Endodermal cell (in vitro differentiated cells): ENCODE measurements at places on chromosomes 6 and 20. TPM values are rescaled to one million over a fixed set of nuclear protein-coding genes. Genes with fewer than 3 reads are reported as not detected.
A peak's percentile ranks its signal among the peaks of the same experiment; 100 is the strongest.

DNA sequence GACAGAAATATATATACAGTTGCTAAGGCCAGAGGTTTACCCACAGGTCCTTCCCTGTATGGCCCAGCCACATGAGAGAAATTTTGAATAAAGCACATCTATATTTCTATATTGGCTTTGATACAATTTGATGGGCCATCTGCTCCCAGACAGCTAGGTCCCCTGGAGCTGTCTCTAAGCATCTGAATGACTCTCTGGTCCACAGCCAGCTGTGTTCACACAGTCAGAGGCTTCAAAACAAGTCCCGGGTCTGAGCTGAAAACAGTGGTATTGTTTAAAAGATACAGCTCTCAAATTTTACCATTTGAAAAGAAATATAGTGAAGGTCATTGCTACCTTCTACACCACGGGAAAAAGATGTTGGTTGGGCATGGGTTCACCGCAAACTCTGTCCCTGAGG is 161.1 kb downstream of the SLC35B3 start:
- peaks cover under 1% of the 10 kb centered on the region for H3K27me3 ChIP-seq
- H3K4me1 ChIP-seq = peaks cover 9% of the 10 kb centered on the region
- H3K36me3 ChIP-seq = no peaks in the 10 kb centered on the region
- H3K27ac ChIP-seq = no peak overlapping the region

DNA sequence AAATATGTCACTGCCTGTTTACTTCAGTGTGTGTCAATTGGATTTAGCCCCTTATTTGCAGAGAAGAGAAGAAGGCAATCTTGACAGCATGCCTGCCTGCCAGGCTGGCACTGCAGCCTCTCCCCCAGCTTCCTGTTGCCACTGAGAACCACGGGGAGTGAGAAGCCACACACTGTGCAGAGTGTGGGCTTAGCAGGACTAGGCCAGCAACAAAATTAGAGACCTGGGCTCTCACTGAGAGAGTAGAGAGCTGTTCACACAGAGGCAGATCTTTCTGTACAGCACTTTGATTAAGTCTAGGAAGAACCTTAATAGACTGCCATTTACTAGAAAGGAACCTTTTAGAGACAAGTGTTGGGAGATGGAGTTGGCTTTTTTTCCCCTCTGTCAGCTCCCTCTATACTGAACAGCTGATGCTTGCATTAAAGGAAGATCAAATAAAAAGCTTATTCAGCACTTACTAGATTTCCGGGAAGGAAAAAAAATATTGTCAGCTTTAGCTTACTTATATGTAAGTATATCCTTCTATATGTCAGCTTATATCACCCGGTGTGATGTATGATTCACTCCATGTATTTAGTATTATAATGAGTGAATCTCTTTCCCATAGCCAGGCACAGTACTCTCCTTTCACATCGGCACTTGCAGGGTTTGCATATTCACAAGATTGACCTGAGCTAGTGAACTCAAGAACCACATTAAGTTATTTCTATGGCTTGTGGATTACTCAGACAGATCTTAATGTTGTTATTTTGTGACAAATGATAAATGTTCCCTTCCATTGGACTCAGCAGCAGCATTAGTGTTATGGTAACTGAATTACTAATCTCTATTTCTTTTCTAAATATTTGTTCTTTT is 851.0 kb upstream of the EPHA7 start:
- H3K36me3 ChIP-seq = no peaks in the 10 kb centered on the region
- H3K27ac ChIP-seq = no peak overlapping the region
- no peak overlapping the region for H3K4me3 ChIP-seq
- DNase-seq = peak; percentile 73

DNA sequence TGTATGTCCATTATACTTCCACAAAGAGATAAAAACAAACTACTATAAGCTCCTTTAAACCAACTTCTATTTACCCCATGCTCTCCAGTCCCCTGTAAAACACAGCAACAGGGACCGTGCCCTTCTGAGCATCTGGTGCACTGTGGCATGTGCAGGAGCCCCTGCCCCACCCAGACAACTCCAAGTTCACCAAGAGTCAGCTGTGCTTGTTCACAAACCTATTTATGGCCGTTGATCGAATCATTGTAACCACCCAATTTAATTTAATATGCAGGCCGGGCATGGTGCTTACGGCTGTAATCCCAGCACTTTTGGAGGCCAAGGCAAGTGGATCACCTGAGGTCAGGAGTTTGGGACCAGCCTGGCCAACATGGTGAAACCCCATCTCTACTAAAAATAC is 13.7 kb upstream of the BLCAP start:
- H3K4me3 ChIP-seq = no peak overlapping the region
- no peaks in the 10 kb centered on the region for H3K4me1 ChIP-seq
- H3K27me3 ChIP-seq = no peaks in the 10 kb centered on the region
- DNase-seq = no peak

DNA sequence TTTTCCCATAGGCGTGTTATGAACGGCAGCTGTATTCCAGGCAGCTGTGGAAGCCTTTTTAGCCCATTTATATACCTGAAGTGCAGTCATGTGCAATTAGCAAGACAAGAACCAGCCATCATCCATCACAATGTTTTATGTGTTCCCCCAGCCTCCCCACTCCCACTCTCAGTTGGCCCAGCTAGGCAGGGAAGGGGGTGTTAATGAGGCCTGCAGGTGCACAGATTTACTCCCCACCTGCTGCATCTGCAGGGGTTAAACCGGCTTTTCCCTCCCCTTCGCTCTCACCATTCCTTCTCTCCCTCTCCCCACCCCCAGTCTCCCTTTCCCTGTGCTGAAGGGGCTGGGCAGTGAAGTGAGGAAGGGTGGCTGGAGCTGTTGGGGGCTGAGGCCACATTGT is 149.8 kb upstream of the AKAP12 start:
- peaks cover 32% of the 10 kb centered on the region for H3K36me3 ChIP-seq
- no peak overlapping the region for H3K27ac ChIP-seq
- no peak overlapping the region for H3K4me3 ChIP-seq
- no peaks in the 10 kb centered on the region for H3K4me1 ChIP-seq

DNA sequence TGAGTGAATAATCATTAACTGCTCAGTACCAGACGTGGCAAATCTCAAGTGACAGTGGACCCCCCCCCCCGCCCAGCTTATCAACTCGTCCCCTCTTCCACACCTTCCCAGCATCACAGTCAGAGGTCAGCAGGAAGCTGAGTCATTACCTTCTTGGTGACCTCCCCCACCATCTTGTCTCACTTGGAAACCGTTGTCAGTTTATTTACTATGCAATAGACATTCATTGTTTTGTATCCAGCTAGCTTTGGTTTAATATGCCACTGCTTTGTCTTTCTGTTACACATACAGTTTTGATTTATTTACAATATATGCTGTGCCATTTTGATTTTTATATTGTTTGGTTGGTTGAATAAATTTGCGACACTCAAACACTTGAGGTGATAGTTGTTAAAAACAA is 158.1 kb downstream of the QKI start:
- H3K4me1 ChIP-seq = no peaks in the 10 kb centered on the region
- peak; percentile 82 for DNase-seq
- H3K4me3 ChIP-seq = no peak overlapping the region
- H3K36me3 ChIP-seq = peaks cover 24% of the 10 kb centered on the region
- no peak overlapping the region for H3K27ac ChIP-seq
- H3K27me3 ChIP-seq = no peaks in the 10 kb centered on the region

DNA sequence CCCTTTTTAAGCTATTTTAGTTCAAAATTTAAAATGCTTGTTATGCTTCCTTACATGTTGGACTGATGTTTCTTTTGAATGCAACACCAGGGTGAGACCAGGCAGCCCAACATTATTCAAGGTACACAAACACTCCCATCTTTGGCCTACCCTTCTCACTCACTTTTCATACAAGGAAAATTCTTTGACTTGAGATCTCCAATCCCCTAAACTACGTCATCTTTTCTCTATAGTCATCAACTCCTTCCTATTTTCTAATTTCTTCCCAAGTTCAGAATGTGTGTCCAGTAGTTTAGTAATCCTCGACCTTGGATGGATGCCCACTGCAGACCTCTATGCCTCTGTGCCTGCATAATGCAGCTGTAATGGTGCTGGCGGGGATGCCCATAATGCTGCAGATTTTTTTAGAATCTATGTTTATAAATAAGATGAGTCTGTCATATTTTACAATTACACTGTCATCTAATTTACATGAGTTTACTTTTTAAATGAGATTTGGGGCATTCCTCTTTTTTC is 108.7 kb downstream of the ID4 start:
- no peak for DNase-seq
- H3K4me1 ChIP-seq = no peaks in the 10 kb centered on the region
- no peak overlapping the region for H3K27ac ChIP-seq
- no peaks in the 10 kb centered on the region for H3K36me3 ChIP-seq

- peak overlapping the region; percentile 2 for H3K4me3 ChIP-seq
- no peaks in the 10 kb centered on the region for H3K4me1 ChIP-seq
- H3K36me3 ChIP-seq = no peaks in the 10 kb centered on the region
- no peak overlapping the region for H3K27ac ChIP-seq
- no peak for DNase-seq
Measured at GRCh38 chr6:89071036-89071435, 9.5 kb upstream of the PNRC1 start.

DNA sequence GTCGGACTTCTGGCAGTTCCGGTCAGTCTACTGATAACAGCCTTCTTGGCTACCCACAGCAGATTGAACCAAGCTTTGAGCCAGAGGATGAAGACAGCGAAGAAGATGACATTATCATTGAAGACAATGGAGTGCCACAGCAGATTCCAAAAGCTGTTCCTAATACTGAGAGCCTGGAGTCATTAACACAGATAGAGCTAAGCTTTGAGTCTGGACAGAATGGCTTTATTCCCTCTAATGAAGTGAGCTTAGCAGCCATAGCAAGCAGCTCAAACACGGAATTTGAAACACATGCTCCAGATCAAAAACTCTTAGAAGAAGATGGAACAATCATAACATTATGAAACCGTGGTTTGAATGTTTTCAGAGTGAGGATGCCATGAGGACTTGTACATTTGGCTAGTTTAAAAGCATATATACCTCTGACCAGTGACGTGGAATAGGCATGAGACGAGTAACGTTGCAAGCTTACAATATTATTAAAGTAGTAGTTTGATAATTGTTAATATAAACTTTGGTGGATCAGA is 18.8 kb downstream of the PARD6B start:
- H3K27ac ChIP-seq = no peak overlapping the region
- no peaks in the 10 kb centered on the region for H3K4me1 ChIP-seq
- peak; percentile 13 for DNase-seq
- no peak overlapping the region for H3K4me3 ChIP-seq
- H3K36me3 ChIP-seq = peaks cover 59% of the 10 kb centered on the region
- no peaks in the 10 kb centered on the region for H3K27me3 ChIP-seq

DNA sequence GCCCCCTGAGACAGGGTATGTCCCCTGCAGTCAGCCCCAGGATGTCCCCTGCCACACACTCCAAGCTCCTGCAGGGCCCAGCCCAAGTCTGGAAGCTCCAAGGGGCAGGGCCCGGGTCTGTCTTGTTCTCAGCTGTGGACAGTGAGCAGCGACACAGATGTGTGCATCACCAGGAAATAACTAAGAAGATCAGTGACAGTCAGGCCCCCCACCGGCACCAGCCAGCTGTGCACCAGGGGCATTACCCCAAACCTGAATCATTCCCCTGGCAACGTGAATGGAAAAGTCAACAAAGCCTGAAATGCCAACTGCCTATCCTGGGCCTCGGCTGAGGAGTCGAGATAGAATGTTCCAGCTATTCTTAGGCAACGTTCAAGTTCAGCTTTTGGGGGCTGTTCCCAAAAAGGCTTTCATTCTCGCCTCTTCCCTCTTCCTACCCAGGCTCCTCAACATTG is 105.0 kb downstream of the PREX1 start:
- peak overlapping the region; percentile 18 for H3K27ac ChIP-seq
- no peaks in the 10 kb centered on the region for H3K27me3 ChIP-seq
- no peak overlapping the region for H3K4me3 ChIP-seq
- peaks cover 60% of the 10 kb centered on the region for H3K36me3 ChIP-seq
- peaks cover 10% of the 10 kb centered on the region for H3K4me1 ChIP-seq

GRCh38 chr20:210809-211502 is 16.1 kb upstream of the DEFB129 start:
- H3K27ac ChIP-seq = no peak overlapping the region
- H3K27me3 ChIP-seq = peaks cover 72% of the 10 kb centered on the region
- no peak overlapping the region for H3K4me3 ChIP-seq

DNA sequence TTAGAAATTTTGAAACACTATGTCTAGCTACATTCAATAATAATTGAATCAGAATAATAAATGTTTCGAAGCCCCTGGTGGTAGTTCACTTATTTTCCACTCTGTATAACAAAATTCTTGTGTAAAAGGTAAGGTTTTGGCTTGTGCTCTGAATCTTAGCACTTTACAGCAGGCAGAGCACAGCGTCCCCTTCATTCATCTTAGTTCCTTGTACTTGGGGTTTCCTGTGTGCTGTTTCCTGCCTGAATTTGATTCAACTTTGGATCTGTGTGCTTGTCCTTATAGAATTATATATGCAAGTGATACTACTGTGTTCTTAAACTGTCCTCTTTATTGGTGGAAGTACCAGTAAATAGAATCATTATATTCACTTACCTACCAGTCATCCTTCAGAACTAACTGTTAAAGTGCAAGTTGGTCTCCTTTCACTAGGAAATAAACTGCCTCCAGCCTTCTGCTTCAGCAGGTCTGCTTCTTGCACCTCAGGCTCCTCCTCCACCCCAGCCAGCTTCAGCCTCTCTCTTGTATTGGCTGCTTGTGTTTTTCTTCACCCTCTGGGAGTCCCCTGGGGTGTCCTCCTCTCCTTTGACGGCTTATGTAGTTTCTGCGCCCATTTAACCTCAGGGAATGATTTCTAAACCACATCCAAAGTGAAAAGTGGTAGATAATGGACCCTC is 28.8 kb upstream of the TULP4 start:
- H3K4me3 ChIP-seq = no peak overlapping the region
- peak; percentile 79 for DNase-seq
- no peaks in the 10 kb centered on the region for H3K4me1 ChIP-seq

- DNase-seq = peak; percentile 21
- no peaks in the 10 kb centered on the region for H3K36me3 ChIP-seq
- H3K4me1 ChIP-seq = peaks cover 56% of the 10 kb centered on the region
- peak overlapping the region; percentile 56 for H3K4me3 ChIP-seq
Measured at GRCh38 chr6:15401120-15401519, 155.3 kb downstream of the JARID2 start.

- H3K27ac ChIP-seq = no peak overlapping the region
- no peaks in the 10 kb centered on the region for H3K27me3 ChIP-seq
- H3K4me1 ChIP-seq = peaks cover 9% of the 10 kb centered on the region
Measured at GRCh38 chr20:6061544-6061943, 7.7 kb upstream of the LRRN4 start.

DNA sequence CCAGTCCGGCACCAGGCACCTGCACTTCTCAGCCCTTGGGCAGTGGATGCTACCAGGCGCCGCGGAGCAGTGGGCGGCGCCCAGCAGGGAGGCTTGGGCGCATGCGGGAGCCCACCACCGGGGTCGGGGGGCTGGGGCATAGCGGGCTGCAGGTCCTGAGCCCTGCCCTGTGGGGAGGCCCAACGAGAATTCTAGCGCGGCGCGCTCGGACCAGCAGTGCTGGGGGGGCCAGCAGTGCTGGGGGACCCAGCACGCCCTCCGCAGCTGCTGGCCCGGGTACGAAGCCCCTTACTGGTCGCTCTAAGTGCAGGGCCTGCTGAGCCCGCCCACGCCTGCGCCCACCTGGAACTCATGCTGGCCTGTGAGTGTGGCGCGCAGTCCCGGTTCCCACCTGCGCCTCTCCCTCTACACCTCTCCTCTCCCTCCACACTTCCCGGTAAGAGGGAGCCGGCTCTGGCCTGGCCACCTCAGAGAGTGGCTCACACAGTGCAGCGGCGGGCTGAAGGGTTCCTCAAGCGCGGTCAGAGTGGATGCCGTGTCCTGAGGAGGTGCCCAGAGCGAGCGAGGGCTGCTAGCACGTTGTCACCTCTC is 28.5 kb upstream of the SERPINB1 start:
- H3K27me3 ChIP-seq = no peaks in the 10 kb centered on the region
- no peak overlapping the region for H3K27ac ChIP-seq
- peaks cover 4% of the 10 kb centered on the region for H3K4me1 ChIP-seq
- no peak overlapping the region for H3K4me3 ChIP-seq
- H3K36me3 ChIP-seq = no peaks in the 10 kb centered on the region
- peak; percentile 49 for DNase-seq

The IL17A gene
- total RNA-seq = not detected in 2 replicates

The TMEM151B gene
- 0.51 and 0.54 TPM in 2 replicates for total RNA-seq

The RAET1L gene
- total RNA-seq = not detected in 3 replicates

The DEF6 gene
- total RNA-seq = 4.8 and 6.3 TPM in 2 replicates

The SLC2A10 gene
- total RNA-seq = 13.8 to 19.6 TPM (median 19.6 TPM) in 3 replicates
